ENCODE measurements at places on chromosomes 1 and 21. TPM values are rescaled to one million over a fixed set of nuclear protein-coding genes. Genes with fewer than 3 reads are reported as not detected.
A peak's percentile ranks its signal among the peaks of the same experiment; 100 is the strongest.

CFHR1 gene
- total RNA-seq: not detected

NOS1AP gene
- total RNA-seq: 2.5 TPM

GRCh38 chr1:208433086-208433485 lies 188.9 kb upstream of the PLXNA2 start:
- no peak for DNase-seq

CASQ1 gene
- not detected for total RNA-seq

GRCh38 chr21:29649406-29649814 lies 290.4 kb downstream of the GRIK1 start:
- no peak for DNase-seq

- DNase-seq: no peak
Observed at GRCh38 chr1:113780374-113781146, 21.3 kb upstream of the PHTF1 start.

GRCh38 chr1:205656236-205656635 lies 24.1 kb downstream of the SLC45A3 start:
- DNase-seq: no peak

DNA sequence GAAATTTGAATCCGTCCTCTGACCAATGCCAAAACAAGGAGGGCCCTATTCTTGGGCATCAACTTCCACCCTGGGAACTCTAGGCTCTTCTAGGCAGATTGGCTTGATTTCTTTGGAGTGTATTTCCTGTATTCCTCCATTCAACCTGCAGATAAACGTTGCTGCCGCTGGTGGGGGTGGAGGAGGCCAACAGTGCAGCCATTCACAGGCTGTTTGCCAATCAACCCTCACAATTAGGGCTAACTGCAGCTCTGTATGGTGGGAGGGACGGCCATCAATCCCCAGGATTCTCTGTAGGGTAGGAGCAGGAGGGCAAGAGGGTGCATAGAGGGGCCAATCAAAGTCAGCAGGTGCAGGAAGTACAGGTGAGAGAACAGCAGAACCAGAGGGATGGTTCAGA lies 273.1 kb upstream of the PROX1 start:
- DNase-seq: no peak

GRCh38 chr1:225343618-225344017 lies 84.2 kb downstream of the LBR start:
- no peak for DNase-seq

MX2 gene
- not detected for total RNA-seq

DNA sequence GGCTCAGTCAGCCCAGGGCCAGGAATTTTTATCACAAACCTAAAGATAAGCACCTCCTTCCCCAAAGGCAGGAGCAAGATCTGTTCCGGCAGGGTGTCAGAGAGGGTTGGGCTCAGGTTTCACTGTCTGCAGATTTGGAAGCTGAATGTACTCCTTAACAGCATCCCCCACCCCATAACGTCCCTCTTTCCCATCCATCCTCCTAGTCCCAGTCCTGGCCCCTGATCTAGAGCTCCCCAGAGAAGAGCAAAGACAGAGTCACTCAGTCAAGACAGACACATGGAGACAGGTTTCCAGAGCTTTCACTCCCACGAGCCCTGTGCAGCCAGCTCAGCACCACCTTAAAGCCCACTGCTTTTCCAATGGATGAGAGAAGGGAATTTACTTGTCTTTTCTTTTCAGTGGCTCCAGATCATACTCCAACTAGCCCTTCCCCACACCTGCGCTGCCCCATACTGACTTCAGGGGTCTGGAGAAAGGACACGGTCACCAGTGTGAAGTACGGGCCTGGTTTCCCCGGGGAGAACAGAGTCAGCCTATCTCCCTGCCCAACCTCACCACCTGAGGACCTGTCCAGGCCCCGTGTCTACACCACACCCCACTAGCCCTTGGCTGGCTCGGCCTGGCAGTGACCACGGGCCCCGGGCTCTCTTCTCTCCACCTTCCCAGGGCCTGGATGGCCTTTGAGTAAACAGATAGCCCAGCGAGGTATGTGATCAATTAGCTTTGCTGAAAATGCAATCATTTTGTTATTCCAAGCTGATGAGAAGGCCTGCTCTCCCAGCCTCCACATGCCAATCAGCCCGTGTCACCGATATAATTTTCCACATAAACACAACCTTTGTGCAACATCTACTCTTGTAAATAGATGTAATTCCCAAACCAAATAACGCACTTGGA lies 249.1 kb downstream of the FOXD2 start:
- peak; percentile 74 for DNase-seq

DNA sequence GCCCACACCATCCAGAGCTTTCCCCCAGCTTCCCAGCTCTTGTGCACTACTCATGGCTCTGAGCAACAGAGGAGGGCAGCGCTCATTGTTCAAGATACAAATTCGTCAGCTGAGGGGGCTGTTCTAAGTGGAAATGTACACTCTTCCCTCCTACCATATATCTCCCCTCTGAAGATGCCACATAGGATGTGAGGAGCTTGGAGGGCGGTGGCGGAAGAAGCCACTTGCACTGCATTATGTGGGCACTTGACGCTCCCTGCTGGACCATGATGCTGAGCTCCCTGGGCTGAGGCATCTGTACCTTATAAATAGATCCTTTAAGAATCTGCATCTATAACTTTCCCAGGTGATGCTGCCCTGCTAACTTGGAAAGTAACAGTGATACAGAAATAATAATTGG lies 477.6 kb upstream of the DEPDC1 start:
- no peak for DNase-seq

- DNase-seq: no peak
Observed at GRCh38 chr21:20875742-20876141, 122.5 kb upstream of the NCAM2 start.

GRCh38 chr1:25503551-25504426 lies 39.6 kb upstream of the LDLRAP1 start:
- peak; percentile 81 for DNase-seq

HSD3B1 gene
- not detected for total RNA-seq

DNA sequence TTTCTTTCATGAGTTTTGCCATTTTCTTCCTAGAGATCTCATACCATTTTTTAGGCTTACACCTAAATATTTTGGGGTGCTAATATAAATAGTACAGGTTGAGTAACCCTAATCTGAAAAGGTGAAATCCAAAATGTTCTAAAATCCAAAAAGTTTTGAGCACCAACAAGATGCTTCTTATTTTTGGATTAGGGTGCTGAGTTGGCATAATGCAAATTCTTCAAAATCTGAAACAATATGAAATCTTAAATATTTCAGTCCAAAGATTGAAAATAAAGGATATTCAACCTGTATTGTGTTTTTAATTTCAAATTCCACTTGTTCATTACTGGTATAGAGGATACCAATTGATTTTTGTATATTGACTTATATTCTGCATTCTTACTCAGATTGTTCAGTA lies 51.1 kb upstream of the KCNK2 start:
- no peak for DNase-seq

DNA sequence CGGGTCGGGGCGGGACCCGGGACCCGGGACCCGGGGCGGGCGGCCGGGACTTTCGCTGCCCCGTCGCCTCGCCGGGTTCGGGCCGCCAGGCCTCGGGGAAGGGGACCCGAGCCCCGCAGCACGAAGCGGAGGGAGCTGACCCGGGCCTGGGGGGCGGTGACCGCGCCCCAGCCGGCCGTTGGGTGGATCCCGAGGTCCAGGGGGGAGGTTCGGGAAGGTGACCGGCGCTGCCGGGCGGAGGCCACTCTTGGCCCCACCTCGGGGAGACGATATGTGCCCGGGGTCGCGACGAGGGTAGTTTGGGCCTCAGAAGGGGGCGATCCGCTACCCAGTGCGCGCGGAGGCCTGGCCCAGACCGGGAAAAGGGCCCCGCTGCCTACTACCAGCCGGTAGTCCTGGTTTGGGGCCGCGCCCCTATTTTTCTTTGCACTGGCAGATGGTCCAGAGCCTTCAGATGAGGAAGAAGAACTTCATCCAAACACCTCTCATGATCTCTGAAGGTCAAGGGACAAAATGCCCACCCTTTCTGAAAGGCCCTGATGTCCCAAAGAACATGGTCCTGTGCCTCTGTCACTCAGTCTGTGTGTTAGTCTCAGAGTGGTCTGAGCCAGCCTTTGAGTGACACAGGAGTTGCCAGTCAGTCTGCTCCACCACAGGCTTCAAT lies 766 bp downstream of the AGO4 start:
- no peak for DNase-seq

GRCh38 chr1:983798-984475 lies 2.0 kb upstream of the PERM1 start:
- no peak for DNase-seq

DNA sequence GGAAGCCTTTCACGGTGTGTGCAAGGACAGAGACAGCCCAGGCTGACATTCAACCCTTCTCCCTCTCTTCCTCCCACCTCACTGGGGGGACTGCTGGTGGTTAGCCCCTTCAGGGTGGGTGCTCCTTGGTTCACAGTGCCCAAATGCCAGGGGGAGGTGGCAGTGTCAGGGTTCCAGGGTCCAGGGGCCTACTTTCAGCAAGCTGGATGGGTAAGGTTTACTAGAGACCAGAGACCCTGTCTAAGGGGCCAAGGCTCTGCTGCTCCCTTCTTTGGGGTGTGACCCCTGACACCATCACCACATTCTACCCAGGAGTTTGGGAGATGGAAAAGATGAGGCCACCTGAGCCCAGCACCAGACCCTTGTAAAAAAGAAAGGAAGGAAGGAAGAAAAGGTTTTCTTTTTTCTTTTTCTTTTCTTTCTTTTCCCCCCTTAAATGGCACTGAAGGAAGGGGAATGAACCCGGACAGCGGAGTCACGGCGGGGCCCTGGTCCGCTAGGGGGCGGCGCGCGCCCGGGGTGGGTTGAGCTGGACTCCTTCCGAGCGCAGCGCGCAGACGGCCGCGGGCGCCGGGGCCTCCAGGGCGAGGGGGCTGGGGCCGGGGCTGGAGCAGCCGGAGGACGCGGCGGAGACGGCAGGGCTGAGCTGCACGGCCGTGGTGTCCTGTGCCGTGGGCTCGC lies 18.8 kb downstream of the KNCN start:
- peak; percentile 88 for DNase-seq

ADAMTS1 gene
- total RNA-seq: 40.3 TPM

DNA sequence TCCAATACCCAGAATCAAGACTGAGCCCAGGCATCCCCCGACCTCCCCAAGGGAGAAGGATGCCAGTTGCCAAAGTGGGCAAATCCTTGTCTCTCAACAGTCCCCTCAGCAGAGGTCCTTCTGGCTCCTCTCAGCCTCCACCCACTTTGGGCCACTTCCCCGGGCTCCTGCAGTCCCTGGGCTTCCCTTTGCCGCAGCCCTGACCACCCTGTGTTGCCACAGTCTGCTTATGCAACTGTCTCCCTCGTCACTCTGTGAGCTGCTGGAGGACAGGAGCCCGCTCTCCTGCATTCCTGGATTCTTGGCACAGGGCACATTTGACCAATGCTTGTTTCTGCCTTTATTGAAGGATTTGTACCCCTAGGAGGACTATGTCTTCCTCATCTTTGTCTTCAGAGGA lies 2.9 kb upstream of the LRP8 start:
- DNase-seq: no peak

- DNase-seq: no peak
Observed at GRCh38 chr1:244945109-244945671, 80.8 kb upstream of the HNRNPU start.

SERPINC1 gene
- total RNA-seq: not detected

GRCh38 chr1:30303387-30303786 lies 420.0 kb downstream of the MATN1 start:
- DNase-seq: no peak

AGMAT gene
- 0.19 TPM for total RNA-seq

ZMYM1 gene
- total RNA-seq: 16.9 TPM

DNA sequence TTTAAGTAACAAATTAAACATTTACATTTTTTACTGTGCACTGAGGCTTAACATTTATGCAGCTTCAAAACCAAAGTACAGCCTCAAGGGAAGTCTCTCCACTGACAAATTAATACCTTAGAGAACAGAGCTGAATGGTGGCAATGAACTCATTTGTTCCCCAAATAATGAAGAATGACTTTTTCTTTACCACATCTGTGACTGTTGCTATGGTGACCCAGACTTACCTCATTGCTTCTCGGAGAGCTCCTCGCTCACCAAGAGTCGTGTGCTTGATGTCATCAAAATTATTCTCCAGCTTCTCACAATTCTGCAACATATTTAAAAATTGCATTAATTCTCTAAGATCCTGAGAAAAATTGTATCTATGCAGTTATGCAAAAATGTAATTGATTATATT lies 92.9 kb downstream of the DPYD start:
- no peak for DNase-seq

DNA sequence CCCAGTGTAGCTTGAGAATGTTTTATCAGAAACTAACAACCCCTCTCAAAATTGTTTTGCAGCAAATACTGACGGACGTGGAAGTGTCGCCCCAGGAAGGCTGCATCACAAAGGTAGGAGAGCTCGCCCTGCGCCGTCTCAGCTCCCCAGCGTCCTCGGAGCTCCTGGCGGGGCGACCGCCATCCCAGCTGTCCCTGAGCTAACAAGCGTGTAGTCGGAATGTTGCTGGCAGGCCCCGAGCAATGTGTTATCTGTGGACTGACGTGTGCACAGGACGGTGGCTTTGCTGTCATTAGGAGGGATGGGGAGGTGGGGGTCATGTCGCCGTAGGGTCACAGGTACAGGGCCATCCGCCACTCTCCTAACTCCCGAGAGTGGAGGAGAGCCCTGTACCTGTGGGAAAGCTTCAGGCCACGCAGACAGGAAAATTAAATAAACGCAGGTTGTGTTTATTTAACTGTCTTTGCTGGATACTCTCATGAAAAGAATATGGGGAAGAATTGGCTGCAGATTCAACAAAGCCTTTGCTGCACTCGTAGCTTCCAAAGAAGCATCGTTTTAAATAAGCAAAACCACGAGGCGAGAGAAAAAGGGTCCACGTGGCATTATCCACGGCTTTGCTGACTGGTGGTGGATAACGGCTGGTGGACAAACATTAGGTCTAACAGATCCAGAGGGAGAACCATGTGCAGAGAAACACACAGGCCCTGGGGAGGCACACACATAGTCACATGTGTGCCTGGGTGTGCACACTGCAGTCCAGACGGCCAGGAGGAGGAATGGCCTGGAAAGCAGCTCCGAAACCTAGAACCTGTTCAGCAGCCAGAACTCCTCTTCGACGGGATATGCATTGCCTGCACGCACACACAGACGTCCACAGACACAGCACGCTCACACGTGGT lies 175.3 kb downstream of the PRDM16 start:
- no peak for DNase-seq

GRCh38 chr1:58722414-58722813 lies 22.6 kb upstream of the MYSM1 start:
- no peak for DNase-seq

GRCh38 chr1:9181176-9181906 lies 52.4 kb upstream of the GPR157 start:
- DNase-seq: peak; percentile 94

GJA4 gene
- not detected for total RNA-seq

- no peak for DNase-seq
Observed at GRCh38 chr1:201728731-201729130, 100.2 kb upstream of the IPO9 start.

Measured in osteocyte (in vitro differentiated cells).